Stimulated activated CD4-positive, alpha-beta T cell treated with anti-CD3 and anti-CD28 coated beads, Interleukin-4, amount 100 ng/mL, for 48 hours (primary cell): ENCODE measurements at places on chromosomes 12 and 14.

GRCh38 chr12:82099216-82099615, 259.0 kb downstream of the CCDC59 start:
- no peak for DNase-seq

- no peak for DNase-seq
Observed at GRCh38 chr14:51533160-51533559, 118.5 kb upstream of the FRMD6 start.

GRCh38 chr12:62934239-62934798, 631 bp downstream of the PPM1H start:
- peak; percentile 3 for DNase-seq

DNA sequence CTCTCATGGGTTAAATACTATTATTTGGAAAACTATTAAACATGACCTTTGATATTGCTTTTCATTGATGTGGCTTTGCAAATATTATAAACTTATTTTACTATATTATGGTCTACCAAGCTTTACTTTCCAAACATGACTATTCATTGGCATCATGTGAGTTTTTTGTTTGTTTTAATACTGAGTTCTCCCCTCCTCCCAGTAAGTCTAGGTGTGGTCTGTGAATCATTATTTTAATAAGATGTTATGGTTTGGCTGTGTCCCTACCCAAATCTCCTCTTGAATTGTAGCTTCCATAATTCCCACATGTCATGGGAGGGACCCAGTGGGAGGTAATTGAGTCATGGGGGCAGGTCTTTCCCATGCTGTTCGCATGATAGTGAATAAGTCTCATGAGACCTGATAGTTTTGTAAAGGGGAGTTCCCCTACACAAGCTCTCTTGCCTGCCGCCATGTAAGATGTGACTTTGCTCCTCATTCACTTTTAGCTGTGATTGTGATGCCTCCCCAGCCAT, 80.0 kb downstream of the BORCS5 start:
- DNase-seq = no peak

DNA sequence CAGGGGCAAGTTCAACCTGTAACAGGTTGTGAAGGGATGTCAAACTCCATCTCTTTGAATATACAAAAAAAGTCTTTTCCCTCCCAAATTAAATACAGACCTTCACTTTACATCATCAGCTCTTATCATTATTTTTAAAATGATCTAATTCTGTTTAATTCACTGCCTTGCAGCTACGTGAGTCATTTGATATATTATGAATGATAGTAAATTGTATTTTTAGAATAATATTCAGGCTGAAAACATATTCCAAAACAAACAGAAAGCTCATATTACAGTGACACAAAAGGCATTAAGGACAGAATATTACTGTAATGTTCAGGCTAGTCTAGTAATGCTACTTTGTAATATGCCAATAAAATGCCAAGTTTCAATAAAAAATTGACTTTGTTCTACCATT, 53.3 kb downstream of the BCAT1 start:
- DNase-seq = no peak

GRCh38 chr12:58916921-58917511, 3.3 kb downstream of the LRIG3 start:
- no peak for DNase-seq

DNA sequence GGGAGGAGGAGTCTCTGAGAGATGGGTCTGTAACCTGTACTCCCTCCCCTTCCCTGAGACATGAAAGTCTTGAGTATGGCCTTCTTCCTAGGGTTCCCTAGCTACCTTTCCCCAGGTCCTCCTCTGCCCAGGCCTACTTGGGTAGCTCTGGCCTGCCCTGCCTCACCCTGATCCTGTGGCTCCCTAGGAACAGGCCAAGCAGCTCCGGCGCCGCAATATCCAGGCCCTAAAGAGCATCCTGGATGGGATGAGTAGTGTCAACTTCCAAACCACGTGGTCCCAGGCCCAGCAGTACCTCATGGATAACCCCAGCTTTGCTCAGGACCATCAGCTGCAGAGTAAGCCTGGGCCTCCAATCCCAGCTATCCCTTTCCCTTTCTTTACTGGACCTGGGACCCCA, 12.3 kb downstream of the PRPF40B start:
- no peak for DNase-seq

DNA sequence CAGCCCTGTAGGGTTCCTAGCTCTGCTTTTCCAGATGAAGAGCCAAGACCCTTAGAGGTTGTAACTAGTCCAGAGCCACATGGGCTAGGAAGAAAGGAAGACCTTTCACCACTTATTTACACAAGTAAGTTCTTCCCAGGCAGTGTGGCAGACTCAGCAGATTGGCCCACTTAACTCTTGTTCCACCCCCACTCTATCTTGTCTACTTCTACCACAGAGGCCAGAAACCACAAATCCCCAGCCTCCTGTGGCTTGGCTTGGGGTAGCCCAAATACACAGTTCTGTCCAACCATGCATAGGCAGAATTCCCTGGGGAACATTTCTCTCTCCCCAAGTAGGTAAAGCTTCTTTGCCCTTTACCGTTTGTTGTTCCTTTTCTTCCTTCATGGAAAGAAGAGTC, 383.5 kb downstream of the RGS6 start:
- DNase-seq = no peak

GRCh38 chr12:76641073-76641472, 81.5 kb upstream of the OSBPL8 start:
- no peak for DNase-seq

DNA sequence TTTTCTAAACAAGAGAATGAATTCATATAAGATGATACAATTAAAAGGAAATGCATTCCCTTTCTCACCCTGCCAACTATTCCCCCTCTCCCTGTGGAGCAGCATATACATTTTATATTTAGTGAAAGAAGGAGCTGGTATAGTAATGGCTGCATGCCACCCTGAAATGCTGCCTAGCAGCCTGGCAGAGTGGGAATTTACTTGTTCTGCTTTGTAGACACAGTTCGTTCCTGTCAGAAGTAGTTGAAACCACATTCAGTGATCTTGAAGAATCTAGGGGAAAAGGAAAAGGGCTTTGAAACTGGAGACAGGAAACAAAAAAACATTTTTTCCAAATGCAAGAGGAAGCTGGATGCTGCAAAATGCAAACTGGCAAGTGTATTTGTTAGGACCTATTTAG, 176.0 kb upstream of the PLEKHA5 start:
- no peak for DNase-seq

DNA sequence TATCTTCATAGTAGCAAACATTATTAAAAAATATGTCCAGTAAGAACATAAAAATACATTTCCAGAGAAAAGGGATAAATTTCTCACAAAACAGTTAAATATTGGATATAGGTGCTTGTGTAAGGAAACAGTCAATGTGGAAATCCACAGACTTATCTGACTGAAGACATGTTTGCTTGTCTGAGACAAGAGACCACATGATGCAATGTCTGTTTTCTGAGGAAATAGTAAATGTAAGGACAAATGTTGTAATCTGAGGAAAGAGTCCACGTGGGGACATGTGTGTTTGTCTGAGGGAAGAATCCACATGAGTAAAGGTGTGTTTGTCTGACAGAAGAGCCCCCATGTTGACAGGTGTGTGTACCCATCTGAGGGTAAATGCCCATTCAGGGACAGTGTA, 1093.2 kb downstream of the TMEM121 start:
- no peak for DNase-seq

GRCh38 chr14:104856157-104856868, 8.8 kb upstream of the CEP170B start:
- DNase-seq = no peak

GRCh38 chr12:123954647-123955350, 17.8 kb downstream of the CCDC92 start:
- DNase-seq = no peak

- DNase-seq = no peak
Observed at GRCh38 chr14:70707138-70708038, 65.7 kb downstream of the TTC9 start.

- peak; percentile 58 for DNase-seq
Observed at GRCh38 chr14:69354383-69355153, 43.5 kb downstream of the ERH start.

GRCh38 chr14:93186466-93186865, 1.3 kb downstream of the LYSET start:
- no peak for DNase-seq

DNA sequence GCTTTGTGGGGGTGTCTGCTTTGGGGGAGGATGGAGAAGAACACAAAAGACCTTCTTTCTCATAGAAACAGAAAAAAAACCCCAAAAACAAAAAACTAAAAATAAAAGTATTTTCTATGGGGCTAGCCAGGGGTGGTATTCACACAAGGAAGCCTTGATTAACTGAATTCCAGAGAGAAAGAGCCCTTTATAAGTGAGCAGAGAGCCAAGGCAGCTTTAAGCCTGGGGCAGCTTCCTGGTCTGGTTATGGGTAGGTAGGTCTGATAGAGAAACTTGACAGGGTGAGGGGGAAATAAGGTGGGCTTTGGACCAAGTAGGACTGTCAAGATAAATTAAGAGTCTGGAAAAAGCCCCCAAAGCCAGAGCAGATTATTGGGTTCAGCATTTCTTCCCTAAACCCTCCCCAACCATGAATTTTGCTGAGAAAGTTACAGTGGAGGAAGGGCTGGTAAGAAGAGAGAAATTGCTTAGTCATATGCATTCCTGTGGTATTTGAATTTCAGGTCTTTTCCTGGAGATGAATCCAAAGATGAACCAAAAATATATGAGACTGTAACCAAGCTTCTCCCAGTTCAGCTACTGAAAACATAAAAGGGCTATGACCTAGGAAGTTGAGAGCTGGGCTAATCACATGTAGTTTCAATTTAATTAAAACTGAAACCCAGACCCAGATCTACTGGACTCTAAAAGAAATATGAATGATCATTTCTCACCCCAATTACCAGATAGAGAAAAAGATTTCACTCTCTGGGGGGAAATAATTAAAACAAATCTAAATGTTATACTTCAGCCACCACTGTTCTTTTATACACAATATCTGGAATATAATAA, 144.8 kb downstream of the TBC1D30 start:
- DNase-seq = no peak

- DNase-seq = no peak
Observed at GRCh38 chr12:23140710-23141109, 515.7 kb downstream of the ETNK1 start.
